ENCODE measurements at places on chromosomes 6 and 20. TPM values are rescaled to one million over a fixed set of nuclear protein-coding genes. Genes with fewer than 3 reads are reported as not detected.

GRCh38 chr6:79869184-79869583, 78.2 kb downstream of the ELOVL4 start:
- ATAC-seq, result no peak

DNA sequence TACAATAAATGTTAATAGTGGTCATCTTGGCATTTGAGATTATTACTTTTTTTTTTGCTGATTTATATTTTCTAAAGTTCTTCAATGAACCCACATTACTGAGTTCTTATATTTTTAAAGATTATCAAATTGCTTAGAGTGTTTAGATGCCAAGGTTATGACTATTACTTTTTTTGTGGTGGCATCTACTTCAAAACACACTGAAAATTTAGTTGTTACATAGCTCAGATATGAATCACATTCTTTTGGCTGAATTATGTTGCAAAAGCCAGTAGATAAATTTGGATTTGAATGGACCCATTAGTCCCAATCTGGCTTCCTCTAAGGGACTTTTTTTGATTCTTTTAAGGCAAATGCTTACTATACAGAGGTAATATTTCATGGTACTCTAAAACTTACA, 8.9 kb downstream of the UTRN start:
- ATAC-seq, result no peak

DNA sequence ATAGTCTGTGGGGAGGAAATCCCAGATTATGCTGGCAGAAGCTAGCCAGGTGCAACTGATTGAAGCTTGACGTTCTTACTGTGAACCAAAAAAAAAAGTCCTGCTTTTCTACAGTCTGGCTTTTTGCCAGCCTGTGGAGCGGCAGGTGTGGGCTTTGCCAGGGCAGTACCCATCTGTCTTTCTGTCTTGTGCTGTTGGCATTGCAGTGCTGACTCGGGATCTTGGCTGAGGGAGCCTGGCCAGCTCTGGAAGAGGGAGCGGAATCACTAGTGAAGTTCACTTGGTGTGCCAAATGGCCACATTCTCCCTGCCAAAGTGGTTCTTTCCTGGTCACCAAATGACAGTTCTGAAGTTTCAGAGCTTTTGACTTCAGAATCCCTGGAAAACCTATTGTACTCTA, 5.0 kb downstream of the KIF3B start:
- ATAC-seq, result no peak

- ATAC-seq, result no peak
These were observed 209.3 kb downstream of the ALDH8A1 start for GRCh38 chr6:134740473-134741199.

GRCh38 chr6:80336911-80337310, 230.4 kb downstream of the BCKDHB start:
- no peak for ATAC-seq

DNA sequence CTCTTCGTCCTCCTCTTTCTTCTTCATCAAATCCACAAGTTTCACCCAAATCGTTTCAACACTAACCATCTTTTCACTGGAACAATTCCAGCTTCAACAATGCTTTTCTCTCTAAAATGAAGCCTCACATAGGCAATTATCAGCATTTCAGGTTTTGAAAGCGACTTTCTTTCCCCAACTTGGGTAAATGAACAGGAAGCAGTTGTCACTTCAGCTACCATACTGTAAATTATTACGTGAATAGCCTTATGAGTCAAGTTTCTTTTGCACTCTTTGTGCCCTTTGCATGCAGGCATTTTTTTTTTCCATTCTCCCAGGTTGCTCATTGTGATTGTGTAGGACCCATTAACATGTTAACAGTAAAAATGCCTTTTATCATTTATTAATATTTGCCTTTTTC, 121.7 kb upstream of the BTBD3 start:
- ATAC-seq, result no peak

GRCh38 chr6:5125152-5126006, 40.2 kb downstream of the PPP1R3G start:
- ATAC-seq, result peak; percentile 18

GRCh38 chr6:127547904-127548649, 28.9 kb upstream of the C6orf58 start:
- ATAC-seq, result no peak

DNA sequence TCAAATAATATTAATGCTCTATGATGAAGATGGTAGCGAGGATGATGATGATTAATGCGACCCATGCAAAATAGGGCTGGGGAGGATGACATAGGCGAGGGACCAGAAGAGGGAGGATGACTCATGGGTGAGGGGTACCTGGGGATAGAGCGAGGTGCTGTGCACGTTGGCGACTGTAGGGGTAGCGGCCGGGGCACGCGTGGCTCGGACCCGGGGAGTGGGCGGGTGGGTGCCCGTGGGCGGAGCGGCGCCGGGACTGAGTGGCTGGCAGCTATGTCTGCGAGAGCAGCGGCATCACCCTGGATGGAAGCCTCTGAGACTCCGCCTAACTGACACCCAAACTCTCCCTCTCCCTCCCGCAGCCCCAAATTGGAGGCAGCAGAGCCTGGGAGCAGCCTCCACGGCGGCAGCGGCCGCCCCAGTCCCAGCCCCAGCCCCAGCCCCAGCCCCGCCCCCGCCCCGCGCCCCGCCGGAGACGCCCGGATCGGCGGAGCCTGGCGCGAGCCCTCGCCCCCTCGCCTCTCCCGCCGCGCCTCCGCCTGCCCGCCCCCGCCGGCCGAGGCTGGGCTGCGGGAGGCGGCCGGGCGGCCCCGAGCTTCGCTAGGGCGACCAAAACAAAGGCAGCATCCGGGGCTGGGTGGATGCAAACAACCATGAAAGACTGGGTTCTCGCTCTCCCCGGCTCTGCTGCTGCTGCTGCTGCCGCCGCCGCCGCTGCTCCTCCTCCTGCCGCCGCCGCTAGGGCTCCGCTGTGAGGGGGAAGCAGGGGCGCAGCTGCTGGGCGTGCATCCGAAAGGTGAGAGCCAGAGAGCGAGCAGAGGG, at the start of gene RIMS1:
Gene RIMS1 (plus strand): TSS at position 367 of the 822 bp plus-strand sequence. CDS start 474 bp downstream, outside the sequence.
- no peak for ATAC-seq

GRCh38 chr6:69774740-69775584, 21.8 kb downstream of the LMBRD1 start:
- ATAC-seq, result no peak

DNA sequence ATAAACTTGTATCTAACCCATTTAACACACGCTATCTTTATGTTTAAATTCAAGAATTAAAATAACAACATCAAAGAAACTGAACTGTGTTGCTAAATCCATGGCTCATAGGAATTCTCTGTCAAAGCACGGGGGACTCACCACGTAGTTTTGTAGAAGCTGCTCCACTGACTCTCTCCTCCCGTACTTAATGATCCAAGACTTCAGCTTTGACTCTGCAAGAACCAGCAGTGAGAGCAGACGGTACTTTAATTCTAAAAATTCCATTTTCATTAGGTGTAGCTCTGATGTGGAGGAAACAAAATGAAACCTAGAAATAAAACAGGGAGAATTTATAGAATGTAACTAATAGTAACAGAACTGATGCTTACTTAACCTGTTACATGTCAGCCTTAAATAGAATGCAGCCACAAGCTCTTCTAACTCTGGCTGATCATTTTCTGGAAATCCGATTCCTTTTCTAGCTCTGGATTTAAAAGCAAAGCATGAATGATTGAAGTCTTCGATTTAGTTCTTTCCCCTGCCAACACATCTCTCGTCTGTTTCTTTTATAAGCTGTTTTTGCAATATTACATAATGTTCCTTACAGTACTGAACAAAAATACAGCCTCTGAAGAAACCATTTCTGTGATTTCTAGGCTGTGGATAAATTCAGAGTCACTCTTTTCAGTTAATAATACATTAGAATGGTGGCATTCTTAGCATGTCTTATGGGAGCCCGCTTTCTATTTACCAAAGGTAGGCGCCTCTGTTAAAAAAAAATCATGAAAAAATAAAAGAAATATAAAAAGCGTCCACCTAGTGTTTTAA, 165.5 kb downstream of the SYNE1 start:
- ATAC-seq, result no peak

- no peak for ATAC-seq
These were observed 54.1 kb downstream of the CDS2 start for GRCh38 chr20:5180933-5181332.

GRCh38 chr6:16927205-16927604, 165.9 kb upstream of the ATXN1 start:
- no peak for ATAC-seq

DNA sequence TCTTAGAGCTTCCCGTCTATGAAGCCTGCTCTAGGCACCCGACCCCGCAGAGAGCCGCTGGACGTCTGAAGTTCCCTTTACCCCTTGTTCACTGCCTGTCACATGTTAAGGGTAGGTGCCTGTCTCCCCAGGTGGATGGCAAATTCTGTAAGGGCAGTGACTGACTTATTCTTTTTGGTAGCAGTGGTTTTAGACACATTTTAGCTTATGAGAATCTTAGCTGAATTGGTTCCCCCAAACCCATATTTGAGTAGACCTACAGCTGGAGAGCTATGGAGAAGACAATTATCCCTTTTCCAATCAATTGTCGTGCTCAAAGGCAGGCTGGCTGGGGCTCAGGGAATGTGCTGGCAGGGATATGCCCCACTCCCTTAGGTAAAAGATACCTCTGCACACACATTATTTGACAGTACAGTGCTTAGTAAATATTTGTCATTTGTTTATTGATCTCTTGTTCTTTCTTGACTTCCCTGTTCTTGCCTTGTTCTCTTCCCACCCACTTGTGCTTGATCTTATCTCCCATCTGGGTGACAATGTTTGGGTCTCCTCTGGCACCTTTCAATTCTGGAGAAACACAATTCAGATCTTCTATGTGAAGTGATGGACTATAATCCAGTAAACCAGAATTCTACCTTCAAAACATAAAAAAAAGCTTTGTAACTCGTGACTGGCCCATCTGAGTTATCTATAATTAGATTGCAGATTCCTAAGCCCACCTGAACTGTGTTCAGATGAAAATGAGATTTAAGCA, 114.3 kb upstream of the SLC2A12 start:
- ATAC-seq, result peak; percentile 21

DNA sequence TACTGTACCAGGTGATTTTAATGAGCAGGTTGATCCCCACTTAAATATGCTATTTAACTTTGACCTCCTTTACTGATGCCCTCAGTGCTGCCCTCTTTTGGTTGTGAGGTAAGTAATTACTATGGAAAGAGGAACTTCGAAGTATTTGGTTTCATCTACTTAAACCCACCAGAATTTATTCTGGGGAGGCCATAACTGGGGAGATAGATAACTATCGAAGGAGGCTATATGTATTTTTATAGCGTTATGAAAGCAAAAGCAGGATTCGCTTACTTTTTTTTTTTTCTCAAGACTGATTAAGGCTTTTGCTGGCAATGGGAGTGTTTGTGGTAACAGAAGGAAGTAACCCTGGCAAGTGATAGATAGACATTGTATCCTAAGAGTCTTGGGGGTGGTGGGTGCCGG, 168.9 kb upstream of the CENPW start:
- no peak for ATAC-seq

DNA sequence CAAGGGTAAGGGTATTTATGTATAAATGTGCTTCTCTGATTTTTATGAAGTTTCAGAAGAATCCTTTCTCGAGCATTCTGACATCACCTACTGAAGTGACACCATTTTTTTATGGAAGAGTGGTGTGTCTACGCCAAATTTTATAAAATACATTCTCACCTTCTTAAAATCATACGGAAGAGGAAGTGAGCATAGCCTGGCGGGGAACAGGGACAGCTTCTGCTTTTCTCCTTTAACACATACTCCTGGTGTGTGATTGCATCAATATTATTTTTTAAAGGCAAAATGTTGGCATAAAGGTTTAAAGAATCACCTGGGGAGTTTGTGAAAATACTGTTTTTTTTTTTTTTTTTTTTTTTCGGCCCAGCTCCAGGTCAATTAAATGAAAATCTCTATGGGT, 733.6 kb upstream of the MAN1A1 start:
- no peak for ATAC-seq

GRCh38 chr6:119612911-119613381, 263.4 kb upstream of the MAN1A1 start:
- peak; percentile 18 for ATAC-seq

DNA sequence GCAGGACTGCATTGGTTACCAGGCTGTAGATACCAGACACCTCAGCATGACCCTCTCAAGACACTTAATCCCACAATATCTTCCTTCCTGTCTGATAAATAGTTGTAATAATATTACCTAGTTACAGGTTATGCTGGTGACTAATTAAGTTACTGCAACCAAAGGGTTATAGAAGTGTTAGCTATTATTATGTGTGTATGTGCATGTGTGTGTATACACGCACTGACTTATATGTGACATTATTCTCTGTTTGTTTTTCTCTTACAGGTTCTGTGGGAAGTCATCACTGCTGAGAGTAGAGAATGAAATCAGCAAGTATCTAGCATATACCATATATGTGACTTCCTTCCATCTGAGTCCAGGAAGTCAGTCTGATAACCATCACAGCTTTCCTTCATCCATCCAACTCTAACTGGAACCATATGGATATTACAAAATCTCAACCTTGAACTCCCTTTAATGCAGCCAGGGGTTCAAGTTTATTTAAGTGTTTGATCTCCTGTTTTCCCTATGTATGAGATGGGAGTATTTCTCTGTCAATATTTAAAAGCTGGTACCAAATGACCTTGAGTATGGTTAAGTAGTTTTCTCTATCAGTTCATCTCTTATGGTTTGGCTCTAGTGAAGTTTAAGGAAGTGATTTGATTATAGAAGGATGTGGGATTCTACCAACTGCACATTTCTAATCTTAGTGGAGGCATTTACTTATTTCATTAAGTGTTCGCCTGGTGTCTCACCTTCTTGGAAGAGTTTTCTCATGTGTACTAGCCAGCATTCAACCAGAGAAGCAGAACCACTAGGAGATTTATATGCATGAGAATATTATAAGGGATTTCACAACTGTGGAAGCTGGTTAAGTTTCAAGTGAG, 313.2 kb downstream of the HIVEP2 start:
- ATAC-seq, result no peak

DNA sequence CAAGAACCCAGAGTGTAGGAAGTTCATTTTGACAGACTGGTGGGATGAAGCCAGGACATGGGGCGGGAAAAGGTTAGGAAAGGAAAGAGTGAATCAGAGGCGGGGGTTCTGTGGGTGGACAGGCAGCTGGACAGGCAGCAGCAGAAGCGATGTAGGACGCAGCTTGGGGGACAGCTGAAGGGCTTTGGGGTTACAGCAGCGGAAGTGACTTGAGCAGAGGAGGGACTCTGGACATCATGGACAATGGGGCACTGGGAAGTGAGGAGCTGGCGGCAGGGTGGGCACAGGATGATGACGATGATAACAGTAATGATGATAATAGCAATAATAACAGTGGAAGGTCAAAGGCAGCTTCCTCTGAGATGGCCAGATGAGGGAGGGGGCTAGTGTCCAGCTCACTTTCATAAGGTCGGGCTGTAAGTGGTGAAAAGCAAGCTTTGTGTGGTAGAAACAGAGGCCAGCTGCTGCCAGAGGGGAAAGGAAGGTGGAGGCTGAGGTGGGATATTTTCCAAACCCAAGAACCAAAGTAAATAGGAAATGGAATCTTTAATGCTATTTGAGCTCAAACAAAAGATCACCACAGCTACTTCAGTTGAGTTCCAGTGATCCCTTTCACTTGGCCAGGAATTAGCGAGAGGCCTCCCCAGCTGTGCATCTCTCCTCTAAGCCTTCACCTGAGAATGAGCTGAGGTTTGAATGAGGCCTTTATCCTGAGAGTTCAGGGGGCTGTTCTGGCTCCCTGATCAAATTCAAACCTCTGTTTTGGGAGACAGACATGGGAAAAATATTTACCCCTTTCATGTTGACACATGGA, 433.5 kb downstream of the DHX35 start:
- peak; percentile 20 for ATAC-seq

PAX1 gene
- total RNA-seq, result not detected

HLA-DPB1 gene
- total RNA-seq, result 10.5 TPM

C6orf15 gene
- total RNA-seq, result not detected

PGK2 gene
- total RNA-seq, result not detected

SNAP25 gene
- 0.08 TPM for total RNA-seq

DACT2 gene
- 0.44 TPM for total RNA-seq

PHACTR3 gene
- total RNA-seq, result not detected

BCAS4 gene
- total RNA-seq, result 0.96 TPM

HLA-A gene
- total RNA-seq, result 100 TPM

MOG gene
- not detected for total RNA-seq

RXRB gene
- total RNA-seq, result 19.6 TPM
